Caudate nucleus (tissue), 63 donors: ENCODE measurements at places on chromosomes 7 and 10.
A peak's percentile ranks its signal among the peaks of the same experiment; 100 is the strongest.

- DNase-seq: no peak
Measured at GRCh38 chr7:107023522-107024151, 20.9 kb upstream of the PRKAR2B start.

DNA sequence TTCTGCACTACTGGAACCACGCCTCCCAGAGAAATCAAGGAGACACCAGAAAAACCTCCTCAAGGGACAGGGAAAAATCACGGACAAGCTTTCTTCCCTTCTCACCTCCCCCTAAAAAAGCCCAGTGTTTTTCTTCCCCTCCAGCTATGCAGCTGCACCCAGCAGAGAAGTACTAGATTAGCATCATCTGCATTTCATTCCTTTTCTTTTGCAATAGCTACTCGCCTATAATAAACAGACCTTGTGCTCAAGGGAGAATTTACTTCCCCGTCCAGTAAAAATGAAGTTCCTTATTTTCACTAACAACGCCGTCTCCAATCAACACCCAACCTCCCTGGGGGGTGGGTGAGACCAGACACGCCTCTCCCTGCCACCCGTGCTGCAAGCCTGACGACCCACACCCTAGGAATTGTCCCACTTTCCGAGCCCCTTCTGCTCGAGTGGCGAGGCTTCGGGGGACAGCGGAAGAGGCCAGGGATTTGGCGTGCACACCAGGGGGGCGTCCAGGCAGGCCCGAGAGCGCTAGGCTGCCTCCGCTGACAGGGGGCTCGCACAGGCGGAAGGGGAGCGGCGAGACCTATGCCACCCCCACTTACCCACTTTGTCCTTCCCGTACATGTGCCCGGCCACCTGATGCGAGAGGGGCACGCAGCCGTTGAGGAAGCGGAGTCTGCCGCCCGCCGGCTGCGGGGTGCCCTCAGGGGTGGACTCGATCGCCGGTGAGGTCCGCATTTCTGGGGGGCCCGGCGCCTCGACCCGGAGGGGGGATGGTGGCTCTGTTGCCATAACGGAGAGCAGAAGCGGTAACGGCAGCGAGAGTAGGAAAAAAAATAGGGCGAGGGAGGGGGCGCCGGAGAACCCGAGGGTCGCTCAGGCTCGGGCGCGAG is 625 bp downstream of the IPMK start:
- DNase-seq: peak; percentile 14

DNA sequence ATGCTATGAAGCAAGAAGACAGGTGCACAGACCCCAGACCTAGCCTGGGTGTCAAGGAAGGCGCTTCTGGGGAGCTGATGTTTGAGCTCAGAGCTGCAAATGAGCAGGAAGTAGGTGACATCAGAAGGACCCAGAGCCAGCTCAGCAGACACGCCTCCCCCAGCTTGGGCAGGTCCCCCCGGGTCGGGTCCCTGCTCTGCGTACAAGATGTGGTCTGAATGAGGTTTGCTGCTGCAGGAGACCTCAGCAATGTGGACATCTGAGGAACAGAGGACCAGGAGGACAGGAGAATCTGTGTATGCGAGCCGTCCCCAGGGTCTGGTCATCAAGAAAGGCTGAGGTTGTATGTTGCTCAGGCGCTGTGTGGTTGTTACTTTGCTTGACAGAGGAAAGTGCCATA is 51.8 kb downstream of the TACC2 start:
- no peak for DNase-seq

DNA sequence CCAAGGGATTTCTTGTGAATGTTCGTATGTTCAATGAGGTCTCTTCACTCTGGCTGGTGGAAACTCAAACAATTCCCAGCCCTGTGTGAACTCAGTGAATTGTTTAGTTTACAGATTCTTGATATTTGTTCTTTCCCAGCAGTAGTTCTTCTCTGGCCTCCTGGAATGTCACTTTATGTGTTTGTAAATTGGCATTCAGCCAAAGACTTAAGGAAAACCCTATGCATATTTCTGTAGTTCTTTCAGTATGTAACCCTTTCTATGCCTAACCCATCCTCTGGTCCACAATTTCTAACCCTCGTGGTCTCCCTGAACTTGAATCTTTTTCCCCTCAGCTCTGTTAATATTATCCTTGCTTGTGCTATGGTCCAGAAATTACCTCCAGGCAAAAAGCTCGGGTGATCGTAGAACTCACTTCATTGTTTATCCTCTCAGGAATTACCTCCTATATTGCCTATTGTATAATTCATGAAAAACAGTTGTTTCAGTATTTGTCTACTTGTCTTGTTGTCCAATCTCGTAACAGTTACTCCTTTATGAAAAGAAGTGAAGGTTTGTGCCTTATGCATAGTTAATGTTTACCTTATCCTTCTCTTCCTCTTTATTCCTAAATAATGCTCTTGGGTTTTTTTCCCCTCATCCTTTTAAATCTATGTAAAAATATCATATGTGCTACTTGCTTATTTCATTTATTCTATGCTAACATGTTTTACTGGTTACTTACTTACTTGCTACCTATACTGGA is 23.7 kb upstream of the AGR3 start:
- no peak for DNase-seq

DNA sequence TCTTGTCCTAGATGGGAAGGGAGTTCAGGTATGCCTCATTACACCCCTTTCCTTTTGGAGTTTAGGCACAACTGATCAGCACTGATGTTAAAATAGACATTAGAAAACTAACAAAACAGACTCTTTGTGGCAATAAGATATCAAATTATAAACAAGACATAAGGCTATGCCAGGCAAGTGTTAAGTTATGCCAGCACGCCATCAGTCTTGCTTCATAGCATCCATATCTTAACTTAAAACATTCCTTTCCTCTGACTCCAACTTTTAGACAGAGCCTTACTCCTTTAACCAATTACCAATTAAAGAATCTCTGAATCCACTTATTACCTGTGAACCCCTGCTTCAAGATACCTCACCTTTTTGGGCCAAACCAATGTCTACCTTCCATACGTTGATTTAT is 126.2 kb upstream of the ETV1 start:
- DNase-seq: no peak

DNA sequence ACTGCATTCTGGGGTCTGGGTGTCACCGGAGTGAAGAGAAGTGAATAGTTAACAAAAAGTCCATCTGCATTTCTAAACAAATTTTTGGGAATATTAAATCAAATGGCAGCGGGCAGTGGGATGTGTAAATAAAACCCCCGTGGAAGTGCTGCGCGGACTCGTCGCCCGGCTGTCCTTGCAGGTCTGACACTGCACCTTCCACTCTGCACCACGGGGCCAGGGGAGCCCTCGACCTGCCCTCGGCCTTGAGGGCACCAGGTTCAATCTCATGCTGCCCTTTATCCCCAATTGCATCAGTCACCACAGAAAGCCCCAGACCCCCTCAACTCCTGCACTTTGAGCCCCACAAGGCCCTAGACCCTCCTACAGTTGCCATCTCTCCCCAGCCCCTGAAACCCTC is 6.4 kb upstream of the SMARCD3 start:
- DNase-seq: no peak

DNA sequence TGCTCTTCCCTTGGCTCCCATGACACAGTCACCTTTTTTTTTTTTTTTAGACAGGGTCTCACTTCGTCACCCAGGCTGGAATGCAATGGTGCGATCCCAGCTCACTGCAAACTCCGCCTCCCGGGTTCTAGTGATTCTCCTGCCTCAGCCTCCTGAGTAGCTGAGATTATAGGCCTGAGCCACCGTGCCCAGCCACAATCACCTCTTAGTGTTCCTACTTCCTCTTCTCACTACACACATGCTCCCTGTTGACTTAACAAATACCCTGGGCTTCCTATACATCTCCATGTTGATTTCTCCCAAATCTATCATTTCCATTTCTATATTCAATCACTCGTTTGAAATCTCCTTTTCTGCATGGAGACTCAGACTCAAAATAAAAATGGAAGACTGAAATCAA is 91.7 kb downstream of the CUBN start:
- DNase-seq: no peak

- DNase-seq: no peak
Measured at GRCh38 chr10:7872041-7872442, 53.7 kb downstream of the TAF3 start.

DNA sequence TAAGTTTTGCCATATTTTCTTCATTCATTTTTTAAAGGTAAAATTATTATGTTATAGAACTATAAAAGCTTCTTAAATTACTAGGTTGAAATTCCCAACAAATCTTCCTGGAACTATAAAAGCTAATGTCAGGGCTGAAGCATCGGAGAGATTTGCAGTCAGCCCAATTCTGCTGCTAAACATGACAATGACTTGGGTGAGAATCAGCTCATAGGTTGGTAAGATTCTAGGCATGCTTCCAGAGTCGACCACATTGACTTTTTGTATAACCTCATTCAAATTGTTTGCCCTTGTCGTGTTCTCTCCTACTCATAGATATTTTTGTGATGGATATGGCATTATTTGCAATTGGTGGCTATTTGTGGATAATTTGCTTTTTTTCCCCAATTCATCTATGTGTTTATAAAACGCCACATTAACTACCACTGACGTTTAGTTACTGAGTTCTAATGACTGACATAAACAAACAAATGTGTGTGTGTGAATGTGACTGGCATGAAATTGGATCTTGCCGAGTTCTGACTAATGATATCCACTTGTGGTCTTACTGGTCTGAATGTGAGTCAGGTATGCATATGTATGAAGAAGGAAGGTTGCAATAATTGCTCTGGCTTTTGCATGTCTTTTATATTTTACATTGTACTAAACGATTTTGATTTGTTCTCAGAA is 579.8 kb downstream of the PARD3 start:
- DNase-seq: no peak

DNA sequence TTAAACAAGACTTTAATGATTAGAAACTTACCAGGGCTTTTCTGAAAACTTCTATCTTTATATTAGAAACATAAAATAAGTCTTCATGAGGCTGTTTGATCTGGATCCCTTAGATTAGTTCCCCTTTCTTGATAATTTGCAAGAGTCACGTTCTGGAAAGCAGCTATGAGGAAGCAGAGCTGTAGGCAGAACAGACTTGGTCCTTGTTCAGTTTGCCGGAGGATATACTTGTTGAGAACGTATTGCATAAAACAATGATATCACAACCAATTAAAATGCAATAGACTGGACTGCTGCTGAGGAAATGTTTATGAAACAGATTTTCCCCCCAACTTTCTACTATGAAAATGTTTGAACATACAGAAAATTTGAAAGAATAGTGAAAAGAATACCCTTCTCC is 2.8 kb downstream of the SAMD9L start:
- no peak for DNase-seq

- no peak for DNase-seq
Measured at GRCh38 chr10:60905580-60905979, 38.4 kb downstream of the RHOBTB1 start.

DNA sequence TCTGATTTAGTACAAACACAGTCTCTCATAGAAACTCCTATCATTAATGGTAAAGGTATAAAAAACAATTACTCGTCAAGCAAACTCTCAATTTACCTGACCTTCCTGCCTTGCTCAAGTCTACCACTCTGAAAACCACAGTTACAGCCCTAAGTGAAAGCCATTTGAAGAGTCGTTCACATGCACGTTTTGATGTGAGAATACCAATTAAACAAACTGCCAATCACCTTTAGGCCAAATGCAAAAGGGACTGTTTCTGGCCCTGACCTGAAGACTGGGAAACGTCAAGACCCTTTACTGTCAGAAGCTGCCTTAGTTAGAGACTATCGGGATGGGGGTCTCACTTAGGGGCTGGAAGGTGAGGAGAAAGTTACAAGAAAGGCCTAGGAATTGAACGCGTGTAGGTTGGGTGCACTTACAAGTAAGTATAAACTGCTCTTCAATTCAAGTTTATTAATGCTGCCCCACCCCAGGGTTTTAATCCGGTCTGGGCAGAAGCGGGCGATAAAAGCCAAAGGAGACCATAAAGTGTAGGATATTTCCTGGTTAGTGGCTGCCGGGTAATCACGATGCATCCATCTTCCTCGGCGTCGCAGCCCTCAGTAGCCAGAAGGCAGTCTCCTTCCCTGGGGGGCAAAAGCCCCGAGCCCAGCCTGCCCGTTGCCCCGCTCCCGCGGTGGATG is 935 bp downstream of the TM9SF3 start:
- DNase-seq: no peak

GRCh38 chr7:28180031-28180363 is 598 bp downstream of the JAZF1 start:
- DNase-seq: no peak

DNA sequence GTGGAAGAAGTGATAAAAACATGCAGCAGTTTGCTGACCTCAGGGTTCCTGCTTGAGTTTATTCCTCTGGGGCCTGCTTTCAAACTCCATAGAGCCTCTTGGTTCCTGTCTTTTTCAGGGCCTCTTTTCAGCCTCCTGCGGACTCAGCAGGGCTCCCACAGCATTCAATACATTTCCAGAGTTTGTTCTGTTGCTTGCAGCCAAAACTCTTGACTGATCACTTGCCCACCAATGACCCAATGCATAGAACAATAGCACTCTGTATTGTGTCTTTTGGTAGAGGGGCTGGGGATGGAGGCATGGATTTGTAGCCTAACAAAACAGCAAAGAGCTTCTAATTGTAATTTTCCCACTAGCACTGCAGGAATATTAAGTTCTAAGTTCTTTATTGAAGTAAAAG is 50.8 kb upstream of the CREB5 start:
- no peak for DNase-seq

- no peak for DNase-seq
Measured at GRCh38 chr10:59317066-59317465, 45.3 kb downstream of the FAM13C start.

GRCh38 chr10:44971935-44972757 is 6.5 kb downstream of the DEPP1 start:
- no peak for DNase-seq

DNA sequence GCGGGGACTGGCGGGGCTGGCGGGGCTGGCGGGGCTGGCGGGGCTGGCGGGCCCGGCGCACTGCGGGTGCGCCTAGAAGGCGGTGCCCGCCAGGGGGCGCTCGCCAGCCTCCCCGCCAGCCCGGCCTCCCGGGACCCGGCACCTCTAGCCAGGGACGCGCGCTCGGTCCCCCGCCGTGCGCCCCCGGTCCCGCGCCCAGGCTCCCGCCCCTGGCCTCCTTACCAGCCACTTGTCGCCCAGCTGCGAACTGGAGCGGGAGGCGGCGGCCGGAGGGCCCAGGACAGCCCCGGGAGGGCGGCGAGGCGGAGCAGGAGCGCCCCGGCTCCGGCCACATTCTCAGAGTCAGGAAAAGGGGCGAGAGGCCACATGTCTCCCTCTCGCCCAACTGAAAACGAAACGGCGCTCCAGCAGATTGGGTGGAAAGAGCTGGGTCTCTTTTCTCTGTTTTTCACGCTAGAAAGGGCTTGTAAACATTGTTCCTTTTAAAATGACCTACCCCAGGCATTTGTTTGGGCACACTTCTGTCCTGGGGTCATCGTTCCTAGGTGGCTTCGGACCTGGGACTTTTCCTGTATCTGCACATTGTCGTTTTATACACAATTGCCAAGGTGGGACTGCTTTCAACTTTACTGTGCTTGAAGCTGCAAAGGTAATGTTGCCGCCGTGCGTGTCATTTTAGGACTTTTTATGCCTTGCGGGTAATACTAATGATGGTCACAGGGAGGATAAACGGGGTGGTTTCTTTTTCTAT is 378 bp upstream of the PRKCQ start:
- DNase-seq: no peak

GRCh38 chr7:117803476-117803875 is 69.8 kb downstream of the CTTNBP2 start:
- no peak for DNase-seq

- DNase-seq: no peak
Measured at GRCh38 chr10:78459639-78460037, 426.0 kb downstream of the RPS24 start.

- no peak for DNase-seq
Measured at GRCh38 chr7:87263537-87263936, 44.0 kb upstream of the TMEM243 start.
